HFFc6 (cell line): ENCODE measurements at places on chromosomes 12 and 14. TPM values are rescaled to one million over a fixed set of nuclear protein-coding genes. Genes with fewer than 3 reads are reported as not detected.

GRCh38 chr12:63766498-63766897 lies 13.2 kb upstream of the RXYLT1 start:
- DNase-seq = no peak
- H3K27ac ChIP-seq = no peak overlapping the region
- H3K27me3 ChIP-seq = peaks cover 13% of the 10 kb centered on the region
- 0 out of 2 replicates have a peak, but pooled peaks cover 5% of the 10 kb centered on the region for H3K36me3 ChIP-seq
- no peaks in the 10 kb centered on the region for H3K4me1 ChIP-seq
- no peak overlapping the region for H3K4me3 ChIP-seq

- no peaks in the 10 kb centered on the region; the same call in 1 of the 2 replicates for H3K27me3 ChIP-seq
- no peak overlapping the region for H3K27ac ChIP-seq
- no peak for DNase-seq
- peaks cover 7% of the 10 kb centered on the region for H3K4me1 ChIP-seq
- H3K4me3 ChIP-seq = no peak overlapping the region
Measured at GRCh38 chr12:116771651-116772050, 33.5 kb downstream of the RNFT2 start.

DNA sequence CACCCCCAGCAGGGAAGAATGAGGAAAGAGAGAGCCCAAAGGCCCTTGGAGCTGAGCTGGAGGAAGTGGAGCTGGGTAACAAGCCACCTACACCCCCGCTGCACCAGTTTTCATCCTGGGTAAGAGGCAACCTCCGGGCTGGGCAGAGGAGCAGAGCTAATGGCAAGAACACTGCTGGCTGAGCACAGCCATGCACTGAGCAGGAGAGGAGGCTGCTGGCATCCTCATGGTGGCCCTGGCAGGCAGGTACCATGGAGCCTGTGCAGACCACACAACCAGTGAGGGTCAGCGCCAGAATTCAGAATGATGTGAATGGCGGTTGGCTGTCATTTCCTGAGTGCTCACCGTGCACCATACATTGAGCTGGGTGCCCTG lies 29.7 kb downstream of the PLEKHH1 start:
- no peak overlapping the region for H3K27ac ChIP-seq
- H3K4me1 ChIP-seq = peaks cover 7% of the 10 kb centered on the region
- no peak overlapping the region for H3K4me3 ChIP-seq
- no peaks in the 10 kb centered on the region for H3K36me3 ChIP-seq

GRCh38 chr12:121669521-121669900 lies at the start of gene MORN3:
TSS of gene MORN3 (minus strand) at chr12:121669654. CDS start at chr12:121669483, 171 bp downstream.
- H3K27me3 ChIP-seq = peaks cover 6% of the 10 kb centered on the region
- no peak for DNase-seq
- no peaks in the 10 kb centered on the region for H3K36me3 ChIP-seq
- H3K27ac ChIP-seq = no peak within 1 kb of the TSS
- H3K4me1 ChIP-seq = peaks cover 16% of the 10 kb centered on the region

GALC gene
- total RNA-seq = 9.5 to 10.6 TPM (median 9.6 TPM) in 3 replicates

ADAM20 gene
- total RNA-seq = 0.08 to 0.21 TPM (median 0.10 TPM) in 3 replicates
